ENCODE measurements at places on chromosomes 2 and 18.
A peak's percentile ranks its signal among the peaks of the same experiment; 100 is the strongest.

- DNase-seq: no peak
Measured at GRCh38 chr2:25279091-25279651, 62.6 kb downstream of the DNMT3A start.

DNA sequence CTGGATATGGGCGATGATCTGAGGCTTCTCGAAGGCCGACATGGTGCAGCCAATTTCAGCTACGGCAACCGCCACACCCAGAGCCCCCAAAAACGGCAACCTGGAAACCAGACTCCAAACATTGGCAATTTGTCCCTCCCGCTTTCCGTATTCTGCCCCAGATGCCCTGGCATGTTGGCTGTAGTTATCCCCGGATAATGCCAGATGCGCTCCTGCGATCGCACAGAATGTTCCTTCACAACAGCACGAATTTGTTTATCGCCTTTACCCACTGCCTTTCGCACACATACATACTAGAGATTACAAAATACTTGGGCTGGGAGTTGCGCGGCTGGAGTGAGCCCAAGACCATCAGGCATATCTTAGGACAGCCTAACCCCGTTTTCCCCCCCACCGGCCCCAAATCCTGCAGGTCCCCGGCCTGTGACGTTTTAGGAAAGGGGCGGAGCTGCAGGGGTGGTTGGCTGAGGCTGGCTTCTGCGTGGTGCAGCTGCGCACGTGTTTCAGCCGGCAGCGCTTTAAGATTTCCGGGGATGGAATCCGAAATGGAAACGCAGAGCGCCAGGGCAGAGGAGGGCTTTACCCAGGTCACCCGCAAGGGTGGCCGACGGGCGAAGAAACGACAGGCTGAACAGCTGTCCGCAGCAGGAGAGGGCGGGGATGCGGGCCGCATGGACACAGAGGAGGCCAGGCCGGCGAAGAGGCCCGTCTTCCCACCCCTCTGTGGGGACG, at the start of gene PNO1:
Gene PNO1, plus strand, starts transcription at position 487 of the 732 bp plus-strand sequence. Its CDS starts 47 bp downstream, at position 534.
- peak; percentile 98 for DNase-seq

GRCh38 chr2:46489423-46490174, 10.2 kb downstream of the TMEM247 start:
- DNase-seq: no peak

DNA sequence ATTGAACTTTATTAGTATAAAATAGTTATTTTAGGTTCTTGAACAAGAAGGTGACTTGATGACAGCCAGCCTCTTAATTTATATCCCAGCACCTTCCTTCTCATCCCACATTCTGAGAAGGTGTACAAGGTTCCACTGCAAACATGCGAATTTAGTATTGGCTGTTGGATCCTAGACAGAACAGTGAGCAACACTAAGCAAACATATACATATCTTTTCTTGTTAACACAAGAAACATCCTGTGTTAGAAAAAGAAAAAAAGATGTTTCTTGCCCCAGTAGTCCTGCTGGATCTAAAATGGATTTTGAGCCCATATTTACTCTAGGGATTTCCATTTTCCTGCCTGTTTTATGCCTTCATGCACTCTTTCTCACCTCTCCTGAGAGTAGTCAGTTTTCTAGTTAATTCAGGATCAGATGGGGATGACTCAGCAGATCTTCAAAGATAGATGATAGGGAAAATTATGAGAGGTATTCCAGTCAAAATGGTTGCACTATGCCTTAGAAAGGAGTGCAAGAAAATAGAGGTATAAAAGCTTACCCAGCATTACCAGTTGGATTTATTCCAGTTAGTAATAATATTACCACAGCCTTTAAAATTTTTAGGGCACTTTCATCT, 336.5 kb downstream of the MEIS1 start:
- DNase-seq: no peak

DNA sequence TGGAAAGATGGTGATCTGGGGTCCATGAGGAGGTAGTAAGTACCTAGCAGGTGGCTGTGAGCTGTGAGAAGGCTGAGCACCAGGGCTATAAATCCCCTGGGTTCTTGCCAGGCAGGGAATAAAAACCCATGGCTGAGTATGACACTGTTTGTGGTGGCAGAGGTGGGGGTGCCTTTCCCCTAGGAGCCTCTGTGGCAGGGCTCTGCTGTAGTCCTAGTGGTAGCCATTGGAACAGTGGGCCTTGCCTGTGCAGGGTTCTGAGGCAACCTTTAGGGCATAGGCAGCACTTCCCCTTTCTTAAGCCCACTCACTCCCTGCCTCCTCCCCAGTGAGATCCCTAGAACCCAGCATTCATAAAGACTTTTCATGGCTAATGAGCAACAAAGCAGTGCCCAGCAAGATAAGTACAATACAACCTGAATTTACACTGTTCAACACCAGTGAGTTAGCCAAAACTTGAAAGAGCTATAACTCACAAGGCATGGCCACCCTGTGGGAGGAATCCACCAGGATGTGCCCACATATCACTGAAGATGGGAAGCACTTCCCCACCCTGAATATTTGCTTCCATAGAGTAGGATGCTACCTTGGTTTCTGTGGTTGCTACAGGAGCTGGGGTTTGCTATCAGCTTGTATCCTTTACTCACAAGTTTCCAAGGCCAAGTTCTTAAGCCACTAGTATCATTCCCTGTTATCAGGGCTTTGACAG, 100.9 kb upstream of the NEUROD1 start:
- DNase-seq: no peak

DNA sequence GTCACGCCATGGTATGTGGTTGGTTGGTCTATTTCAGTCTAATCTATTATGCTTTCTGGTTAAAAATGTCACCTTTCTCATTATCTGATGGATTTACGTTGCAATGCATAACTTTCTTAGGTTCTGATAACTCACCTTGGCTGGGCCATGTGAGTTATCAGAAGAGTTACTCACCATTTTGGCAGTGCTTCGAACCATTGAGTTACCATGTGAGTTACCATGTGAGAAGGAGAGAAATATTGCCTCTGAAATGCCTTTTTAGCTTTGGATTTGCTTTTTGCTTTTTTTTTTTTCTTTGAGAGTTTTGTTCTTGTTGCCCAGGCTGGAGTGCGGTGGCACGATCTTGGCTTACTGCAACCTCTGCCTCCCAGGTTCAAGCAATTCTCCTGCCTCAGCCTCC, 1.6 kb downstream of the SMARCAL1 start:
- no peak for DNase-seq

GRCh38 chr2:165629776-165630175, 160.3 kb downstream of the CSRNP3 start:
- no peak for DNase-seq

DNA sequence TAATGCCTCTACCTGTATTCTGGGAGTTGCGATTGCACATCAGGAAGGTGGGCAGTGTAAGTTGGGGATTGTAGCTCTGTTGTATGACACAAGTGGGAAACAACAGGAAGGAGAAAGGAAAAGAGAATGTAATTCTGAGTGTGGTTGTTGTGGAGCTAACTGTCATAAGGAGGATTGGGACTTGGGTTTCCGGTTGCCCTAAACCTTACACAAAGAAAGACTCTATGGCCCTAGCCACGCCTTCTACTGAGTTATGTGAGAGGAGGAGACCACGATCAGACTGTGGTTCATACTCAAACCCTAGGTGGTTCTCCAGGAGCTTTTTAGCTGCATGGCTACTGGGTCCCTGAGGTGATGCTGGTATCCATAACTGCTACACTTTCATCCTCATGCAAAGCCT, 86.5 kb downstream of the TANC1 start:
- DNase-seq: no peak

DNA sequence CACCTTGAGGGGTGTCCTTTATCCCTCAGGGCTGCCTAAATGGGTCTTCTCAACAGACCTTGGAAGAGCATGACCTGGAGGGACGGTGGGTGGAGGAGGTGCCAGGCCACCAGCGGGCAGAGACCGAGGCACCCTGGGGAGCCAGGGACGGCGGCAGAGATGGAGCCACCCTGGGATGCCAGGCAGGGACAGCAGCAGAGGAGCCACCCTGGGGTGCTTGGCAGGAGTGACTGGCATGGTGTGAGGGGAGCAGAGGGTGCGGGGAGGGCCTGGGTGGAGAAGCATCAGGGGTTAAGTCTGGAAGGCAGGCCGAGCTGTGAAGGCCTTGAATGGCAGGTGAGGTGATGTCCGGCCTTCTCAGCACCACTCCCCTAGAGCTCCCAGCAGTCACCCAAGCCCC, 56.1 kb downstream of the CIB4 start:
- no peak for DNase-seq

DNA sequence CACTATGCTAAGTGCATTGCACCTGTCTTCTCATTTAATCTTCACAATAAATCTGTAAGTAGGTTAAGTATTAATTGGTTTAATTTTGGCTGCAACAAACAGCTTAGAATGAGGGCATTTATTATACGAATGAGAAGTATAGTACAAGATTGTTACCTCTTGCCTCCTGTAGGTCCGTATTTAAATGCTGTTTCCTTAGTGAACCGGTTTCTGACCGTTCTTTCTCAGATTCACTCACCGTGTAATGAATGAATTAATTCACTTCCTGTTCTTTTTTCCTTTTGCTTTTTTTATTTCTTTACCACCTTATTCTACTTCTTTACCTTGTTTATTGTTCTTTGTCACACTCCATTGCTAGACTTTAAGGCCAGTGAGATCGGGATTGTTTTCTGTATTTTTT, 153.8 kb upstream of the RASGRP3 start:
- no peak for DNase-seq
